ENCODE measurements at places on chromosomes 11 and 22.
A peak's percentile ranks its signal among the peaks of the same experiment; 100 is the strongest.

- DNase-seq, result no peak
These were observed 53.5 kb upstream of the SLC35C1 start for GRCh38 chr11:45751430-45751829.

- no peak for DNase-seq
These were observed 14.5 kb upstream of the DGKZ start for GRCh38 chr11:46332568-46333393.

- DNase-seq, result no peak
These were observed 21.8 kb upstream of the UVRAG start for GRCh38 chr11:75792997-75793800.

DNA sequence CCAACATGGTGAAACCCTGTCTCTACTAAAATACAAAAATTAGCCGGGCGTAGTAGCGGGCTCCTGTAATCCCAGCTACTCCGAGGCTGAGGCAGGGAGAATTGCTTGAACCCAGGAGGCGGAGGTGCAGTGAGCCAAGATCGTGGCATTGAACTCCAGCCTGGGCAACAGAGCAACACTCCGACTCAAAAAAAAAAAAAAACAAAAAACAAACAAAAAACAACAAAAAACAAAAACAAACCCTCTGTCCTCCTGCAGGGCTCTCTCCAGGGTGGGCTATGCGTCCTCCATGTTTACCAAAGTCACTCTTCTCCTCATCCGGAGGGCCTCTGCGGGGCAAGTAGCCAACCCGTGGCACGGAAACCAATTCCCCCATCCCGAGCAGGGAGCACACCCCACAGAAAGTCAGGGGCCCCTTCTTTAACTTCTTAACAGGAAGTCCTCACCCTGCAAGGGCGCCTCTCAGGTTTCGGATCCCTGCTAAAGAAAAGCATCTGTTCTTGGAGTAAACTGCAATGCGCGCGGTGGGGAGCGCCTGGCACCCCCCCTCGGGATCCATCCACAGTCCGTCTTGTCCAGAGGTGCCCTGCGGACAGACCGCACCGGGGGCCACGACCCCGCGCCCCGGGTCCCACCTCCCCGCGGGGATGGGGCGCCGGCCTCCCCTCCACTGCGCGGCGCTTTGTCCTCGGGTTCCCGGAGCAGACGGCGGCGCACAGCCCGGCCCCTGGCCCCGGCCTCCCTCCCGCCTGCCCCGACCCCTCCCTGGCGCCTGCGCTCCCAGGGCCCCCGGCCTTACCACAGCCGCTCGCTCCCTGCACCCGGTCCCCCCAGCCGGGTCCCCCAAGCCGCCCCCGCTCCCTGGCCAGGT is 712 bp downstream of the CERK start:
- DNase-seq, result peak; percentile 56

DNA sequence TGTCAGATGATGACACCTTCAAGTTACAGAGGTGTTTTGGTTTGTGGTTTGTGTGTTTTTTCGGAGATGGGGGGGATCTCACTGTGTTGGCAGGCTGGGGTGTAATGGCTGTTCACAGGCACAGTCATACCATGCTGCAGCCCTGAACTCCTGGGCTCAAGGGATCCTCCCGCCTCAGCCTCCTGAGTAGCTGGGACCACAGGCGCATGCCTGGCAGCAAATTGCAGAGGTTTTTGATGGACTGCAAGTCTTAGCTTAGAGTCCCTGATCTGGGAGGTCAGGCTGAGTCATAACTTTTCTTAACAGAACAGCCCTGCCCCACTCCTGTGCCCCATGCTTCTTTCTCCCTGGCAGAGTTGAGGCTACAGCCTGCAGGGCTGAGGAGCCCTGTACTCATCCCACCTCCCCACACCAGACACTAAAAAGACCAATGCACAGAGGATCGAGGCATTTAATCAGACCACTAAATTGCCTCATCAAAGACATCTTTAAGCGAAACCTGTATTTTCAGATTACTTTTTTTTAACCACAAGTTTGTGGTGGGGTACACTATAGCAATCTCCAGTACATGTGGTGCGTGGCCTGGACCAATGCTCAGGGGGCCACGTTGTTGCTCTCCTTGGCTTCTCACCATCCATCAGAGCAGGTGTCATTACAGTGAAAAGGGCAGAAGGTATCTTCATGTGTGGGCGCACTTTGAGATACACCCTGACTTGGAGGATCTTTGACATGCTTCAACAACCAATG is 17.1 kb upstream of the ADORA2A start:
- no peak for DNase-seq

GRCh38 chr11:70715166-70715951 is 317.0 kb downstream of the CTTN start:
- no peak for DNase-seq

DNA sequence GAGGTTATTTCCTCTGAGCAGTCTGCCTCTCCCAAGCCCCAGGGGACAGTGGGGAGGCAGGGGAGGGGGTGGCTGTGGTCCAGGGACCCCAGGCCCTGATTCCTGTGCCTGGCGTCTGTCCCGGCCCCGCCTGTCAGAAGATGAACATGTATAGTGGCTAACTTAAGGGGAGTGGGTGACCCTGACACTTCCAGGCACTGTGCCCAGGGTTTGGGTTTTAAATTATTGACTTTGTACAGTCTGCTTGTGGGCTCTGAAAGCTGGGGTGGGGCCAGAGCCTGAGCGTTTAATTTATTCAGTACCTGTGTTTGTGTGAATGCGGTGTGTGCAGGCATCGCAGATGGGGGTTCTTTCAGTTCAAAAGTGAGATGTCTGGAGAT is 3.1 kb downstream of the PIM3 start:
- no peak for DNase-seq

DNA sequence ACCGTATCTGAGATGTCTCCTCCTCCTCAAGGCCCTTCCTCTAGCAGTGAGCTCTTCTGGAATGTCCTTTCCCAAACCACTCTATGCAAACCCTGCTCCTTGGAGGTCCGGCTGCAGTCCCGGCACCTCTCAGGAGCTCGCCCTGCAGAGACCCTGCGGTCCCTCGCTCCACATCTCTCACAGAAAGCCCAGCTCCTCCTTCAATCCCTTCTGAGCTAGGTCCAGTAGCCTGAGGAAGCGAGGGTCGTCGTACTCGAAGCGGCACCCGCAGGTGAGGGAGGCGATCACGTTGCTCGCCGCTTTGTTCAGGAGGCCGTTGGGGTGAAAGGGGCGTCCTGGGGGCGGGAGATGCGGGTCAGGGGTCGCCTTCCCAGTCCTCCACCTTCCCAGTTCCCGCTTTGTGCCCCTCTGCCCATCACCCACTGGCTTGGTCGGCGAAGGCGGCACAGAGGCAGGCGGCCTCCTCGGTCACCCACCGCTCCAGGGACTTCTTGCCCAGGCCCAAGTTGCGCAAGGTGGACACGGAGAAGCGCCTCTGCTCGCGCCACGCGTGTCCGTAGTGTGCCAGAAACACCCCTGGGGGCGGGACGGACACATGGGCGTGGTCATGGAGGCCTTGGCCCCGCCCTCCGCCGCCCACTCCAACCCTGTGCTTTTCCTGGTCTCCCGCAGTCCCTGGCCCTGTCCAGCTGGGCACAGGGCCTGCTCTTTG is 21.5 kb upstream of the CYP2D6 start:
- no peak for DNase-seq

GRCh38 chr11:131146827-131147490 is 223.5 kb upstream of the NTM start:
- no peak for DNase-seq

- DNase-seq, result peak; percentile 65
These were observed at the start of gene EMID1 for GRCh38 chr22:29205594-29206371. Gene EMID1 (plus strand): TSS chr22:29205896. CDS start chr22:29206039, 143 bp downstream.

DNA sequence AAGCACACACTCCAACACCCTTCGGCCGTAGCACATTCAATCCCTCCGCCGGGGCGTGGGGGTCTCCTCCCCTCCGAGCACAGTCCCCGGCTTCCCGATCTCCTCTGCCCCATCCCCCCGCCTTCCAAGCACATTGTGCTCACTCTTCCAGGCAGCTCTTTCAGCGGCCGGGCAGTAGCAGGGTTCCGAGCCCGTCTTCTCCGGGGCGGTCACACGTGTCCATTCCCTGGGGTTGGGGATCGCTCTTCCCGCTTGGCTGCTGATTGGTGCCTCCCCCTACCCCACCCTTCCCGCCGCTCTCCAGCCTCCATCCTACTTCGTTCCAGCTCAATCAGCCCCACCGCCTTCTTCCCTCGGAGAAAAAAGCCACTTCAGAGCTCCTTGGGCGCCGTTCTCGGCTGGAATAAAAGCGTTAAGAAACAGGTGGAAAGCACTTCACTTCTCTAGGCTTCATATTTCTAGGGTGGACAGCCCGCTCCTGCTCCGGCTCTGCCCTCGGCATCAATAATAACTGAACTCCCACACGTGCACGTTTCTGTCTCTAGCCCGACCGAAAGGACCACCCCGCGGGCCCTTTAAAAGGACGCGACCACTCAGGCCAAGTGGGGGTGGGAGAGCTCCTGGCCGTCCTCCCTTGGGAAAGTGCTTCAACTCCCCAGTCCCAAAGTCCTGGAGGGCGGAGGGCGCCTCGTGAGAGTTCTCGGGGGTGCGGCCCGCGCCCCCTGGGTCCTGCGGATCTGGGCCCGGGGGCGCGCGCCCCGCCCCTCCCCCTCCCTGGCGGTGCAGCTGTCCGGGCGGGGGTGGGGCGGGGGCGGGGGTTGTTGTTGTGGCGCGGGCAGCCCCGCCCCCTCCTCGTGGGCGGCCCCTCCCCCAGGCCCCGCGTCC is 464 bp upstream of the CECR2 start:
- DNase-seq, result peak; percentile 8

DNA sequence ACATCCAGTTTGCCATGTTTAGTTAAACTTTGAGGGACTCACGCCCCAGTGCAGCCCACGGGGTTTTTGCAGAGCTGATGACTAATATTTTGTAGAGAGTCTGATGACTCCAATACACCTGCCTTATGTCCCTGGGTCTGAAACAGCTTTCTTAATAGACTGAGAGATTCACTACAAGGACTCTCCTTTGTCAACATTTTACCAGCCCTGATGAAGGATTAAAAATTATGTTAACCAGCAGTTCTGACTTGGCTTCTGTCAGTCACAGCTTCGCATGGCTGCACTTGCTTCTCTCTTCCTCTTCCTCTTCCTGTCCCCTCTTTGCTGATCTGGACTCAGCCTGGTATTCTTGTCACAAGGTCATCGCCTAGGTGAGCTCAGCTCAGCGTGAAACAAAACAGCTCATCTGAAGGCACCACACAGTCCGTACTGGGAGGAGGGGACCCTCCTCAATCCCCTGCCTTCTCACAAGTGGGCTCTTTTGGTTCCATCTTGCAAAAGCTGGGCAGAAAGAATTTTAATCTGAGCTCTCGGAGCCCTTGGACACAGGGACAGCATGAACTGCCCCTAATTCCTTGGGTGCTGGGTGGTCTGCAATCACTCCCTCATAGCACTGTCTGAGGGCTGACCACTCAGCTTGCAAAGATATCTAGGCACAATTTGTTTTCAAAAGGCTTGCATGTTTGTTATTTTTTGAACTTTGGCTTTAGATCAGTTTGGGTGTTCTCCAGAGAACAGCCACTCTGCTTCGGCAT is 38.1 kb upstream of the POU2AF1 start:
- no peak for DNase-seq

GRCh38 chr11:76329983-76330382 is 50.9 kb downstream of the THAP12 start:
- no peak for DNase-seq

- DNase-seq, result peak; percentile 28
These were observed 863 bp downstream of the SIAE start for GRCh38 chr11:124672536-124673215.

GRCh38 chr11:88068848-88069554 is 106.2 kb downstream of the RAB38 start:
- DNase-seq, result no peak

DNA sequence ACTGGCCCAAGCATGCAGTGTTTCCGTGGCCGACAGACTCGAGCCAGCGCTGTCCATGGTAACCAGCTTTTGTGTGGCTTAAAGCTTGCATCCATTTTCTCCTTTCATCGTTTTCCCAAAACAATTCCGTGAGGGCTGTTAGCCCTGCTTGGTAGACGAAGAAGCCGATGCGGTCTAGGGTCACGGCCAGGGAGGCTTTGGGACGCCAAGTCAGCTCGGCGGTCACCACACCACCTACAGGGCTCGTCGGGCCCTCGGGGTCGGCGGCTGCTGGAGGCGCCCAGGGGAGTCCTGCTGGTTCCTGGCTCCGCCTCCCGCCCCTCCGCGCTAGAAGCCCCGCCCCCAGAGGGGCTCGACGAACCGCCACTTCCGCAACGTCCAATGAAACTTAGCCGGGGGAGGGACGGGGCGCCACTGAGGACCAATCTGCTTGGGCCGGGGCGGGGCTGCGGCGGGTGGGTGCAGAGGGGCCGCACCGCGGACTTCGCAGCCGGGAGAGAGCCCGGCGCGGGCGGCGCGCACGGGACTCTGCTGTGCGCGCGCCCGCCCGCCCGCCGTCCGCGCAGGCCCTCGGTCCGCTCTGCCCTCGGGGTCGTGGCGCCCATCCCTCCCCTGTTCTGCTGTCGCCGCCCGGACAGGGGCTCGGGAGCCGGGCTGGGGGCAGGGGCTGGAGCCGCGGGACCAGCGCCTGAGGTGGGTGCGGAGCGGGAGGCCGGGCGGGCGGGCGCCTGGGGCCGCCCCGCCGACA is at the start of gene TIGD3:
TSS of gene TIGD3 (plus strand) at position 487 of the 748 bp plus-strand sequence. CDS start 1,058 bp downstream, outside the sequence.
- peak; percentile 98 for DNase-seq

- DNase-seq, result no peak
These were observed 101.8 kb upstream of the SORL1-AS1 start for GRCh38 chr11:121554552-121554951.
